ENCODE measurements at places on chromosomes 1 and 21. TPM values are rescaled to one million over a fixed set of nuclear protein-coding genes. Genes with fewer than 3 reads are reported as not detected.

- DNase-seq = peak; percentile 52
- no peaks in the 10 kb centered on the region for H3K36me3 ChIP-seq
- no peak overlapping the region for H3K27ac ChIP-seq
- H3K27me3 ChIP-seq = no peaks in the 10 kb centered on the region
Observed at GRCh38 chr1:115479055-115479482, 141.0 kb upstream of the NGF start.

GRCh38 chr1:205381305-205381704 lies 24.6 kb upstream of the KLHDC8A start:
- H3K4me3 ChIP-seq = no peak overlapping the region
- H3K4me1 ChIP-seq = no peaks in the 10 kb centered on the region
- H3K27ac ChIP-seq = no peak overlapping the region
- H3K27me3 ChIP-seq = no peaks in the 10 kb centered on the region

DNA sequence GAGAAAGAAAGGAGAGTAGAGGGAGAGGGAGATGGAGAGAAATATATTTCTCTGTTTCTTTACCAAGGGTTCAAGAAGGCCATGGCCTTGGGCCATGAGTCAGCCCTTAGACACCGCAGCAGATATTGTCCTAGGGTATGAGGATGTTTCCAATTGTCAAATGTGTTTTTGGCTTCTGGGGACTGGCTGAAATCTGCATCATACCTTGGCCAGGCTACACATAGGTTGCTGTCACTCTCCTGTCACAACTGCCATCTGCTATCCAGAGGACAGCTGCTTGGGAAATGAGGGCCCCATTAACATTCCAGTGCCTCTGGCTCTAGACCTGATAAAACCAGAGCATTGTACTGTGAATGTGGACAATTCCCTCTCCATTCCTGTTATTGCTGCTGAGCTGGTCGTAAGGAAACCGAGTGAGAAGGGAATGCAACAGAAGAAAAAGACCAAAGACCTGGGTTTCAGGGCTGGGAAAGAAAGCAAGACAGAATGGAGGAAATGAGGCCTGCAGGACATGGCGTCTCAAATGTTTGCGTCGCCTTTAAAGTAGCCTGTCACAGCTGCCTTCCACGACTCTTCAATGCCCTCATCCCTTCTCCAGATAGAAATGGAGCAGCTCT lies 8.8 kb upstream of the PIGC start:
- no peaks in the 10 kb centered on the region for H3K36me3 ChIP-seq
- no peak overlapping the region for H3K27ac ChIP-seq
- no peak for DNase-seq
- H3K4me1 ChIP-seq = peaks cover 6% of the 10 kb centered on the region
- H3K4me3 ChIP-seq = no peak overlapping the region

DNA sequence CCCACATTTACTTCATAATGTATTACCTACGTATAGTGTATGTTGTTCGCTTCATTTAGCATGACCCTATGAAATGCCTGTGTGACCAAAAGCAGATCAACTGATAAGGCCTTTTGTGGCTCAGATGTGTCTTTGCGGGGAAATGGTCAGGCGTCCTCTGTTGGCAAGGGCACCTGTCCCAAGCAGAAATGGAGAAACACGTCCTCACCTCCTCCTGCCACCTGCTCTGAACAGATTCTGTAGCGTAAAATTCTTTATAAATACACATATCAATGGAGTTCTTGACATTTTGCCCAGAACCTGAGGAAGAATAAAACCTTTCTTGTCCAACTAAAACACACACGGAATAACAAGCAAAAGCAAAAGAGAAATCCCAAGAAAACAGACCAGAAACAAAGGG lies 417.9 kb downstream of the KIF26B start:
- H3K4me3 ChIP-seq = no peak overlapping the region
- H3K27ac ChIP-seq = no peak overlapping the region
- DNase-seq = no peak

DNA sequence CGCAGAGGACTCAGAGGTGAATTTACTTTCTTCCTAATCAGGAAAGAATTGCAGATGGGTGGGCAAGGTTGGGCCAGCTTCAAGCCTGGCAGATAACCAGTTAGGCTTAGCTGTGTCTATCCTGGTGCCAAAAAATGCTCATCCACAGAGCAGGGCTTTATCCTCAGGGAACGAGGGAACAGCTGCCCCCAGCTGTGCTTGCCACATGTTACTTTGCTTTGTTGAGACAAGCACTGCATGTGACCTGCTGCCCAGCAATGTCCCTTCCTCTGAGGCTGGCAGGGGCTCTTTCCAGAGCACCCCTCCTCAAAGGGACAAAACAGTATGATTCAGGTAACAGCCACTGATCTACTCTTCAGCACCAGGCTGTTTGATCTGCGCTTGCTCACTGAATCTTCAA lies 505.1 kb upstream of the USP24 start:
- H3K27me3 ChIP-seq = no peaks in the 10 kb centered on the region
- H3K27ac ChIP-seq = no peak overlapping the region
- H3K36me3 ChIP-seq = no peaks in the 10 kb centered on the region
- H3K4me3 ChIP-seq = no peak overlapping the region
- no peaks in the 10 kb centered on the region for H3K4me1 ChIP-seq

The ASTN1 gene
- 0.15 TPM for total RNA-seq

All from colonic mucosa (tissue), 4 donors.